NCI-H146 (cell line): ENCODE measurements at places on chromosomes 6 and 20.

GRCh38 chr6:34416877-34417371 lies 8.9 kb downstream of the RPS10 start:
- no peak for DNase-seq

GRCh38 chr20:46277602-46278001 lies 30.7 kb downstream of the CDH22 start:
- no peak for DNase-seq

GRCh38 chr20:11117808-11118528 lies 444.2 kb upstream of the JAG1 start:
- peak; percentile 15 for DNase-seq

DNA sequence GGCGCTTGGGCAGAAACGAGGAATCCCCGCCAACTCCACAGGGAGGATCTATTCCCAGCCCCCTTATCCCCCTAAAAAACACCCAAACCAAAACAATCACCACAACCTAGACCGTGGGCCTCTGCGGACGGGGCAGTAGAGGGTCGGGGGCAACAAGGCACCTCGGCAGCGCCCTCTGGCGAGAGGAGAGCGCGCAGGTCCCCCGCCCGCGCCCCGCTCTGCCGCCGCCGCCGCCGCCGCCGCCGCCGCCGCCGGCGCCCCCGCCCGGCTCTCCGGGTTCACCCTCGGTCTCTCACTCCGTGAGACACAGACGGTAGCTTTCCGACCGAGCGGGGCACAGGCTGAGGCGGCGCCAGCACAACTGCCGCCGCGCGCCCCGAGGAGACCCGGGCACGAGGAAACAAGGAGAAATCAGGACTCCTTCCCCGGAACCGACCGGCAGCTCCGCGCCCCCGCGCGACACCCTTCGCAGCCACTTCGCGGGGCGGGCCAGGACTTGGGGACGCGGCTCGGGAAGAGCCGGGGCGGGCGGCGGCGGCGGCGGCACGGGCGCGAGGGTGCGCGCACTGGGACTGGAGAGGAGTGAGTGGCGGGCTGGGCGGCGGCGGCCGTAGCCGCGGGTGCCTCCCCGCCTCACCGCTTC lies at the start of gene SLC35F1:
TSS of gene SLC35F1 (plus strand) at position 307 of the 643 bp plus-strand sequence.
- DNase-seq = peak; percentile 43

- DNase-seq = peak; percentile 25
These were observed 12.8 kb downstream of the SMLR1 start for GRCh38 chr6:130840050-130840449.

GRCh38 chr6:107398001-107398400 lies 61.4 kb downstream of the PDSS2 start:
- no peak for DNase-seq

- no peak for DNase-seq
These were observed 193.3 kb downstream of the PACRG start for GRCh38 chr6:162921062-162921461.

DNA sequence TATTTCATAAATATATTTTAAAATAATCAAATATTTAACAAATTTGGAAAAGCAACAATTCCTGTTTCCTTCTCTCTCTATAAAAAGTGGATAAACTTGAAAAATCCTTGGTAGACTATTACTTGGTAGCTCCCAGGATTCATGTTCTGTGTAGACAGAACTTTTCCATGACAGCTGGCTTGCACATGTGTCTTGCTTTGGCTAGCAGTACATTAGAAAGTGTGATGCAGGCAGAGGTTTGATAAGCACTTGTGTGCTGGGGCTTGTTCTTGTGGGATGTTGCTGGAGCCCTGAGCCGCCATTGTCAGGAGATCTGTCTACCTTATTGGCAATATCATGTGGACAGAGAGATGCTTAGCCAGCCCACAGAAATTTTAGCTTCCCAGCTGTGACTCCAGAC lies 327.2 kb downstream of the CDKAL1 start:
- no peak for DNase-seq

DNA sequence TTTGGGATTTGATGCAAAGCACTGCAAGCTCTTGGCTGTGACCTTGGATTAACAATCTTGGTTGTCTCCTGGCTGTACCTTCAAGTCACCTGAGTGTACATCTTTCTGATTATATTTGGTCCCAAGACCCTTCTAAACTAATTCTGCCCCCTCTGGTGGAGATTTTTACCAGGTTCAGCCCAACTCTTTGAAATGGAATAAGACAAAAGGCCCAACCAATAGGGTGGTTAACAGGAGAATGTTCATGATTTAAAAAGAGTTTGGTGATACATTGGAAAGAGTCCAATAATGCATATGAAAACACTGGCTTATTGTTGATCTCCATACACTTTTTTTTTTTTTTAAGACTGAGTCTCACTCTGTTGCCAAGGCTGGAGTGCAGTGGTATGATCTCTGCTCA lies 77.5 kb upstream of the CD83 start:
- DNase-seq = peak; percentile 50

DNA sequence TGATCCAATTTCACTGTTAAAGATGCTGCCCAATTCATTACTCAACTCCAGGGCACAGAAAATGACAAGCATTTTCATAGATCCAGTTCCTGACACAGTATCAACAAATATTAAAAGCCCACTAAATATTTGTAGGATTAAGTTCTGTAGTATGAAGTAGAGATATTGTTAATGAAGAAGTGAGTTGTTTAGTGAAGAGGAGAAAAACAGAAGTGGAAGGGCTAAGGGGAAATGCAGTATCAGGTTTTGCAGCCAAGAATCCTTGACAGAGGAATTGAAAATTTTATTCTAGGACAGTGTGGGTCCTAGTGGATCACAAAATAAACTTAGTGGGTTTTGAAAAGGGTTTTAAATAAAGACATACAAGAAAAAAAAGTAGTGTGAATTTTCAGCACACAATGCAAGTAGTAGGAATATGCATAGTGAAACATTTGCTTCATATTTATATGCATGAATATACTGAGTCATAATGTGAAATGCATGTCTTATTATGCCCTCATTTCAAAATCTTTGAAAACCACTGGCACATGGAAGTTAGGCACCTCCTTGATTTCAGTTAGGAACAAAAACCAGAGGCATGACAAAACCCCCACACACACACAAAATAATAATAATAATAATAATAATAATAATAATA lies 338.6 kb downstream of the KHDRBS2 start:
- no peak for DNase-seq

GRCh38 chr6:64123761-64124633 lies 488.4 kb downstream of the PHF3 start:
- DNase-seq = no peak

DNA sequence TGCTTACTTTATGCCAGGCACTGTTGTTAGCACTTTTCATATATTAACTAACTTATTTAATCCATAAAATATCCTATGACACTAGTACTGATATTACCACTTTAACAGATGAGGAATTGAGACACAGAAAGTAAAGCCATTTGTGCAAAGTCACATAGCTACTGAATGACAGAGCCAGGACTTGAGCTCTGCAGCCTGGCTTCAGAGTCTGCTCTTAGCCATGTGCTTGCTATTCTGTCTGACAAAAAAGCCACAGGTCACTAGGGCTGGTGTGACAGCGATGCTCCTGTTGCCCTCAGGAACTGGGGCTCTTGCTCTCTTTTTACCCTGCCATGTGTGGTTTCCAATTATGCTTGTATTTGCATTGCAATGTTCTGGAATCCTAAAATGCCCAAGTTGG lies 44.7 kb upstream of the RNF8 start:
- no peak for DNase-seq

GRCh38 chr20:12072221-12072953 lies 154.7 kb downstream of the BTBD3 start:
- no peak for DNase-seq

- DNase-seq = peak; percentile 80
These were observed 104.2 kb downstream of the AGPAT4 start for GRCh38 chr6:161169696-161170095.

DNA sequence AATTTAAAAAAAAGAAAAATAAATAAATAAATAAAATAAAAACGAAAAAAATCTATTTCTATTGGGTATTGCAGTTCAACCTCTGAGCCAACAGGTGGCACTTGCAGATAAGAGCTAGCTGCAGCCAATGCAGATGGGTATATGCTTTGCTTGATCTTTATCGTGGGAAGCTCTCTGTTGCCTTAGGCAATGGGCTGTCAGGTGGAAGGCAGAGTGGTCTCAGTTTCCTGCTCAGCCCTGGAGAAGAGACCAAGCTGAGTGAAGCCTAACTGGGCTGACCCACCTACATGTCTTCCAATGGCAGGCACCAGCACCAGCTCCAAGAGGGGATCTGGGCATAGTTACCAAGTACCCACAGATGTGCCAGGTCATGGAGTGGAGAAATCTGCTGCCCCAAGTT lies 95.0 kb downstream of the AK9 start:
- DNase-seq = peak; percentile 53

DNA sequence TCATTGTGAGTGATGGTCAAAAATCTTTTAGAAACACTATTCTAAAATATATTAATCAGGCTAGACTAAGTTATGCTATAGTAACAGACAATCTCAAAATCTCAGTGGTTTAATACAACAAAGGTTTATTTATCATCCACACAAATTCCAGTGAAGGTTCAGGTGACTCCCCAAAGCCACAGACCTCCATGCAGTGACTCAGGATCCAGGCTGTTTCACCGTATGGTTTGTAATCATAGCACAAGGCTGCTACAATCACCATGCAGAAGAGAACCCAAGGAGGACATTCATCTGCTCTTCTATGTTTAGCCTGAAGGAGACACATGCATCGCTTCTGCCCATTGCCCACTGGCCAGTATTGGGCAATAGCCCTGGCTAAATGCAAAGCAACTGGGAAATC lies 46.2 kb downstream of the BFSP1 start:
- DNase-seq = no peak

GRCh38 chr20:20864351-20865096 lies 152.1 kb upstream of the RALGAPA2 start:
- DNase-seq = peak; percentile 82

DNA sequence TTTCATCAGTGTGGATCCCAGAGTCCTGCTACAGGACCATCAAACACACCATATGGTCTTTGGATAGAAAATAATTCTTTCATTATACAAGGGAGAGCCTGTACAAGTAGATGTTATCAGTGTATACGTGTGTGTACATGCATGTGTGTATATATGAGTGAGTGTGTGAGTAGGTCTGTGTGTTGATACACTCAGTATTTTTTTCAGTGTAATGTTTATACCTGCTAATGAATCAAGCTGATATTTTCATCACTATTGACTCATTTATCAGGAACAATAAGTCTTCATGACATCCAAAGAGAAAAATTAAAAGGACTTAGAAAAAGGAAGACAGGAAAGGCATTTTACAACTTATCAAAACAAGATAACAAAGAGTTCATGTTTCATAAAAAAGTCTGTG lies 66.5 kb downstream of the EPM2A start:
- DNase-seq = no peak

GRCh38 chr6:161368514-161368913 lies 94.7 kb upstream of the AGPAT4 start:
- DNase-seq = no peak

GRCh38 chr6:122719176-122719575 lies 60.3 kb upstream of the FABP7 start:
- peak; percentile 85 for DNase-seq

DNA sequence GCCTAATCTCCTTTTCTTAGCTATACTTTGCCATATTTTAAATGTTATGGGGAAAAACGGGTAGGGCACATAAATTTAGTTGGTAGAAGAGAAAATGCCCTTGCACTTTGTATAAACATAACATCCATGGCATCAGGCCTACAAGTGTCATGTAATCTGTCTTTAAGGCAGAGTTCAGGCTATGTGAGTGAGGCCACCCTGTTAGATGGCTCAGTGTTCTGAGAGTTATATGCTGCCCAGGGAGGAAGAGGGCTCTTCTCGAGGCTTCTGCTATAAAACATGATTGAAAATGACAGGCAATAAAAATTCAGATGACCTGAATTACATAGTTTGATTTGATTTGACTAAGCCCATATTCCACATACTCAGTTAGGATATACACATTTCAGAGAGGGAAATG lies 553.6 kb upstream of the MAP3K7 start:
- no peak for DNase-seq

- DNase-seq = no peak
These were observed 21.9 kb downstream of the BTBD9 start for GRCh38 chr6:38617856-38618255.

GRCh38 chr6:90175627-90176538 lies 120.8 kb downstream of the BACH2 start:
- no peak for DNase-seq

DNA sequence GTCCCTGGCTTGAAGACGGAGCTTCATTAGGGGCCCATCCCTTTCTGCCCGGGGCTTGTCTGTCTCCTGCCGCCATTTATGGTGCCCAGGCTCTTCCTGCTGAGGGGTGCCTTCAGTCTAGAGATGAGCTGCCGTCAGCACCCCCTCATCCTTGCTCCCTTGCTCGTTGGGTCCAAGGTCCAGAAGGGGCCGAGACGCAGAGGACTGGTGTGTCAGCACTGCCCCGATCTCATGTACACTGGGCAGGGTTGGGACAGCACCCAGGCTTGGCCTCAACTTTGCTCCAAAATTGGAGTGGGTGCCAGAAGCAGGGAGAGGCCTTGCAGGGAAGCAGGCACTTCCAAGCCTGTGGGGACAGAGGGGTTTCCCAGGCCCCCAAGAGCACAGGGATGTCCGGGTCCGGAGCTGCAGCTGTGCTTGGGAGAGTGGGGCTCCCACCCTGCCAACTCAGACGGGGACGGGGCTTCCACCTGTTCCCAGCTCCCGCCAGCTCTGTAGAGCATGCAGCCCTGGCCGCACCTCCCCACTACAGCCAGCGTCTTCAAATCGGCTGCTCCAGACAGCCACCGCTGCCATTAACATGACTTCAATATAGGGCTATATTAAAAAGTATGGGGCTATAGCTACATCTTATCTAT lies 488.8 kb downstream of the TENT5A start:
- no peak for DNase-seq

GRCh38 chr6:166087246-166087645 lies 80.4 kb downstream of the TBXT start:
- no peak for DNase-seq

DNA sequence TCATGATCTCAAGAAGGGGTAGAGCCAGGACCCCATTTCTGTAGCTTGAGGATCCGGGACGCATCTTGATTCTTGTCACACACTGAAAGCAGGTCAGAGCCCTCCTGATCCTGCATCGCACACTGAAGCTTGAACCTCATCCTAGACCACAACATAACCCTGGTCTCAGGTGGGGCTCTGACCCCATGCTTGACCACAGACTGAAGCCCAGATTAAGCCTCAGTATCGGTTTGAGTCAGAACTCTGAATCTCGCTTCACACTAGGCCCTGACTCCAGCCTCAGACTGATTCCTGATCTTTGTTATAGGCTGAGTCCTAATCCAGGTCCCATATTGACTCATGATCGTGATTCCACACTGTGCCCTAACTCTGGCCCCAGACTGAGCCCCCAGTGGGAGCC lies 8.5 kb upstream of the RSPO4 start:
- DNase-seq = no peak
